ENCODE measurements at places on chromosomes 13 and 19.

DNA sequence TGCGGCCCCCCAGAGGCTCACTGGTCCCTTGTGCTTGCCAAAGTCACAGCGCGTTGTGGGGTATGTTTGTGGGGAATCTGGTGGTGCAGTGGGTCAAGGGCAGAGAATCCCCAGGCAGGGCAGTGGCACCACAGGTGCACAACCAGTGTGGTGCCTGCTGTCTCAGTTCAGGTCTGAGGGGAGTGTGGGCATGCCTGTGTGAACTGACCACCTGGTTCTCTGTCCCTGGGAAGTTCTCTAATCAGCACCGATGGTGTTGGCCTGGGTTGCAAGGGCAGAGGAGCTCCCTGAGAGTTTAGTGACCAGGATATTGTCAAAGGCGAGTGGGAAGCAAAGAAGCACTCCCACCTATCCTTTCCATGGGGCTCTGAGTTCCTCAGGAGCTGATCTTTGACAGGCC is 37.7 kb downstream of the ACSBG2 start:
- no peak for DNase-seq

GRCh38 chr13:51221674-51222036 is 543 bp upstream of the FAM124A start:
- DNase-seq: no peak

- DNase-seq: no peak
Observed at GRCh38 chr19:47509973-47510372, 4.9 kb downstream of the NAPA start.

- no peak for DNase-seq
Observed at GRCh38 chr13:94120878-94121277, 358.6 kb downstream of the DCT start.

DNA sequence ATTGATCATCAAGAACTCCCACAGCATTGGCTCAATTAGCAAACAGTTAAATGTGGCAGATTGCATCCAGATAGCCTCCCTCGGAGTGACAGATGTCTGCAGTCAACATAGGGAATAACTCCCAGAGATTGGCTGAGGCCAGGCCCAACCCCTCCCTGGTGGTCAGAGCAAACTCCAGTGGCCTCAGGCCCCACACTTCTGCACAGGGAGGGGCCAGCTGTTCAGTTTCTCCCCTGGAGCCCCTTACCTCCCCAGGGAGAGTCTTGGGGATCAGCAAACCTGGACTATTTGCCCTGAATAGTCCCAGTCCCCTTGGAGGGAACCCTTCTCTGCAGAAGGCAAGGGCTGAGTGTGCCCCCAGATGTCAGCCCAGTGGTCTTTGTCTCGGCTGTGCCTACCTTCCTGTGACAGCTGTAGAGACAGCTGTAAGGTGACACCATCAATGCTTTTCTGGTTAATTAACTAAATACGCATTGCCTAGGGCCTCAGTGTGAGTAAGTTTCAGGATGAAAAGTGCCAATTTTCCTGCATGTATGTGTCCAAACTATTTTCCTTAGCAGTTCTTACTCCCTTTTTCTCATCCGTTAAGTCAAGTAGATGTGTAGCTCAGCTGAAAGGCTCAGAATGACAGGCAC is 102.7 kb upstream of the UQCRFS1 start:
- DNase-seq: peak; percentile 29

GRCh38 chr13:91017669-91018053 is 329.8 kb upstream of the MIR17HG start:
- DNase-seq: no peak

- DNase-seq: peak; percentile 13
Observed at GRCh38 chr13:43085545-43085944, 62.2 kb downstream of the DNAJC15 start.

GRCh38 chr19:5265260-5265659 is 75.4 kb downstream of the PTPRS start:
- DNase-seq: no peak

DNA sequence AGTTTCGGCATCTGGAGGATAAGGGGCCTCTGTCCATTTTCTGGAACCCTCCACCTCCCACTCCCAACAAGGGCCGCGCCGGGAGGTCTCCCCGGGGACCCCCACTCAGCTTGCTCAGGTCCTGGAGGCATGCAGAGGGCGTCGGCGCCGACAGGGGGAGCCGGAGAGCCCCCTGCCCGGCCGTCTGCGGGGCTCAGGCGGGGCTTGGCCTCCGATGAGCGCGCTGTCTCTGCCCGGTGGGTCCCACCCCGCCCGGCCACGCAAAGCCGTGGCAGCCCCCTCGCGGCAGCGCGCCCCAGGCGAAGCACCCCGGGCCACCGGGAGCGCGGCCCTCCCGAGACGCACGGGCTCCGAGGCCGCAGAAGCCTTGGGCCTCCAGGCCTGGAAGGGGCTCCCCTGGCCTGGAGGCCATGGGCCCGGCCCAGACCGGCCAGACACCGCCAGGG is 149.7 kb upstream of the ZNF536 start:
- DNase-seq: no peak

GRCh38 chr19:8446061-8446709 is 1.4 kb downstream of the HNRNPM start:
- no peak for DNase-seq

GRCh38 chr19:351976-352625 is 7.5 kb upstream of the MIER2 start:
- DNase-seq: no peak

GRCh38 chr19:4576016-4576933 is 16.8 kb upstream of the SEMA6B start:
- DNase-seq: peak; percentile 45

DNA sequence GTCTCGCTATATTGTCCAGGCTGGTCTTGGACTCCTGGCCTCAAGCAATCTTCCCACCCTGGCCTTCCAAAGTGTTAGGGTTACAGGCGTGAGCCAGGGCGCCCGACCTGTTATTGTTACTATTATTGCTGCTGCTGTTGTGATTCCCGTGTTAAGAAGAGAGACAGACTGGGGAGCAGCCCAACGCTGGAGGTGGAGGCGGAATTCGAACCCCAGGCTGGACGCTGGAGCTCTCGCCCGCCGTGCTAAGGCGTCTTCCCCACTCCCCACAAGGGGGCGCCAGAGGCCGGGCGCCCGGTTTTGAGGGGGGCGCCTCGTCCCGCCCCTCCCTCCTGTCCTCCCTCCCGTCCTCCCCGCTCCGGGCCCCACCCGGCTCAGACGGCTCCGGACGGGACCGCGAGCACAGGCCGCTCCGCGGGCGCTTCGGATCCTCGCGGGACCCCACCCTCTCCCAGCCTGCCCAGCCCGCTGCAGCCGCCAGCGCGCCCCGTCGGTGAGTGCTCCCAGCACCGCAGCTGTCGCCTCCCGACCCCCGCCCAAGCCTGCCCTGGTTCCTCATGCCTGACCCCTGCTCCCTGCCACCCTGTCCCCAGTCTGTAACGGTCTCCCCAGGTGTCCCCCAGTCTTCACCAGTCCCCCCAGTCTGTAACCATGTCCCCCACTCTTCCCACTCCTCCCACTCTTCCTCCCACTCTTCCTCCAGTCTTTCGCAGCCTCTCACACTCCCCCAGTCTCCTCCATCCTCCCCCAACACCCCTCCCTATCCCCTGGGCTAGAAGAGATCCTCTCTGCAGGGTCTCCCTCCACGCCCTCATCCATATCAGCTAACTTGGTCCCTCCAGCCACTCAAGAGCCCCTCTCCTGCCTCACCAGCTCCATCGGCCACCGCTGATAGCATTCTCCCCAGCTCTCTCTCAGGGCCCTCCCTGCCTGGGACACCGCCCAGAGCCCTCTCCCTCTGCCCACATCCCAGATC is at the start of gene EHD2:
TSS of gene EHD2 (plus strand) at position 377 of the 976 bp plus-strand sequence. CDS start 3,191 bp downstream, outside the sequence.
- no peak for DNase-seq

DNA sequence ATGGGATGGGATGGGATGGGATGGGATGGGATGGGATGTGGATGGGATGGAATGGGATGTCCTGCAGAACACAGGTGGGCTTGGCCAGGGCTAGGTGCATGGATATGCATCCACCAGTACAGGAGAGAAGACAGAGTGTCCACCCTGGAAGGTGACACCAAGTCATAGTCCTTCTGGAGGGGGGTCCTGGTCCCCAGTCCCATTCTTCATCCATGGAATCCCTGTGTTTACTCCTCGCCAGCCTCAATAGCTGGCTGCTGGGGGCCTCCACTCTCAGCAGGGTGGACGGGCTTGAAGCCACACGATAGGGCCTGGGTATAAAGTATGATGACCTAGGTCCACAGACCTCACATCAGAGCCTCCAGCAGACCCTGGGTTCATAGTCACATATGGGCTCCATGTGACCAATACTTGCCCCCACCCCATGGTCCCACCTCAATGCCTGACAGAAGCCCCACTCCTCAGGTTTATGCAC is 40.1 kb downstream of the RFX2 start:
- no peak for DNase-seq

GRCh38 chr19:27657271-27658051 is 1555.5 kb downstream of the UQCRFS1 start:
- no peak for DNase-seq

DNA sequence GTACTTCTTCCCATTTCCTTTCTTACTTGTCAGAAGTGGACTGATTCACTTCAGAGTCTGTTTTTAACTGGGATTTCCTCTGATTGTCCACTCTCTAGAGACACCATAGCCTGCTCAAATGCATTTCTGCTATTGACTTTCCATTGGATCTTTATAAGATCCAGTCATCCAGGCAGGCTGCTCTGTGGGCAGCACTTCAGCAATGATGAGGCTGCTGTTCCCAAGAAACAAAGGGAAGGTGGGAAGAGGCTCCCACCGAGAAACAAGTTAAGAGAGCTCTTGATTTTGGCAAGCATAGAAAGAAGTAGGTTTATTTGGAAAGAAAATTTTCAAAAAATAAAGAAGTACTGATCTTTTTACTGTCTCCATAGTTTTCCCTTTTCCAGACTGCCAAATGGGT is 125.8 kb upstream of the STARD13 start:
- DNase-seq: no peak

GRCh38 chr19:50480281-50481111 is 3.8 kb upstream of the GARIN5A start:
- no peak for DNase-seq

GRCh38 chr19:20278342-20278741 is 111.3 kb downstream of the ZNF486 start:
- no peak for DNase-seq

DNA sequence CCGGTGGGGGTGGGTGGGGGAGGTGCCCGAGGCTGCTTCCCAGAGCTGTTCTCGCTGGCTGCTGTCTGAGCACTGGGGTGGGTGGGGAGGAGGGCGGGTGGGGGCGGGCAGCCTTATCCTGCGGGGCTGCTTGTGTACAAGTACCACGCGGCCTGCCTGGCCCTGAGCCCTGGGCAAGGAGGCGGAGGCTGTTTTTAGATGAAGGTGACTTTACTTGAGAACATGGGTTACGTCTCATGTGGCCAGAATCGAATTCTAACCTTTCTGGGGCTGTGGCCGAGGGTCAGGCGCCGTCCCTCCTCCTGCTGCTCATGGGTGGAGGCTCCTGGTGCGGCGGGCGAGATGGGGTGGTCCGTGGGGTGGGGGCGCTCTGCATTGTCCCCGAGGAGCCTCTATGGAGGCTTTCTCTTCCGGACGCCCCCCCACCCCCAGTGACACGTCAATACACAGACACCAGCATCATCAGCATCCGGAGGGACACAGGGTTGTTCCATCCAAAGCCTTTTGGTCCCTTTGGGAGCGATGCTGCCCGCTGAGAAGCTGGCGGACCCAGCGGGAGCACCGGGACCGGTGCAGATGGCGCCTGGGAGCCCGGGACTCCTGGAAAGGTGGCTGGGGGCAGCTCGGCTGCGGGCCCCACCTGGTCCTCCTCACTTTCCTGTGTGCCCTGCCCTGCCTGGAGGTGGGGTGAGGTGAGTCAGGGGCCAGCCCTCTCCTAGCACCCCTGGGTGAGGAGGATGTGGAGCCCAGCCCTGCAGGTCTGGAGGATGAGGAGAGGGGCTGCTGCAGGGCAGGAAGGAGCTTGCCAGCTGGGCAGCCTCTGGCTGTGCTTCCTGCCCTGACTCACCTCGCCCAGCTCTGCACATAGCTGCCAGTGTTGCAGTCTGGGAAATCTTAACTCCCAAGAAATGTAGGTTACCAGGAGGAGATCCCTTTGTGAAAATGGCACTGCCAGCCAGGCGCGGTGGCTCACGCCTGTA is 3.4 kb downstream of the BSG start:
- peak; percentile 66 for DNase-seq

DNA sequence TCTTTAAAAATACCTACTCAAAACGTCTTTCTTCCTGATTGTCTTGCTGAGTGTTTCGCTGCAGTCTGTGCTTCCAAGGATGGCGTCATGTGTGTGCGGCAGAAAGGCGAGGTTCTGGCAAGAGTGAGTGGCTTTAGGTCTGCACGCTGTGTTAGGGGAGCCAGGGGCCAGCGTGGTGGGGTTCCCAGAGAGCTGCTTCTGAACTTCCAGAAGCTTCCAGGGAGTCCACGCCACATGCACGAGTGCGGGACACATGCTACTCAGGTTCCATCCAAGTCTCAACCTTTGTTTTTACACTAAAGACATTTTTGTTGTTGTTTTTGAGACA is 67.9 kb downstream of the ATP11A start:
- DNase-seq: no peak

GRCh38 chr13:33678084-33678483 is 139.9 kb upstream of the RFC3 start:
- DNase-seq: no peak

GRCh38 chr19:55649268-55650125 is 1.5 kb downstream of the CCDC106 start:
- no peak for DNase-seq

- DNase-seq: no peak
Observed at GRCh38 chr19:43438291-43439031, 23.8 kb downstream of the TEX101 start.

GRCh38 chr13:64855506-64855905 is 2374.6 kb downstream of the PCDH9 start:
- no peak for DNase-seq

- DNase-seq: no peak
Observed at GRCh38 chr19:1441677-1442438, 3.7 kb downstream of the RPS15 start.

- DNase-seq: no peak
Observed at GRCh38 chr13:75461314-75461713, 20.7 kb downstream of the TBC1D4 start.

- no peak for DNase-seq
Observed at GRCh38 chr19:28293685-28294084, 919.3 kb downstream of the UQCRFS1 start.

GRCh38 chr19:43651758-43652545 is 12.3 kb upstream of the CADM4 start:
- DNase-seq: peak; percentile 86

- DNase-seq: no peak
Observed at GRCh38 chr19:17088552-17088951, 13.0 kb downstream of the MYO9B start.
